ENCODE measurements at places on chromosomes 2 and 18. TPM values are rescaled to one million over a fixed set of nuclear protein-coding genes. Genes with fewer than 3 reads are reported as not detected.

- no peak for DNase-seq
Measured at GRCh38 chr2:14635391-14635871, 2.9 kb downstream of the LRATD1 start.

DNA sequence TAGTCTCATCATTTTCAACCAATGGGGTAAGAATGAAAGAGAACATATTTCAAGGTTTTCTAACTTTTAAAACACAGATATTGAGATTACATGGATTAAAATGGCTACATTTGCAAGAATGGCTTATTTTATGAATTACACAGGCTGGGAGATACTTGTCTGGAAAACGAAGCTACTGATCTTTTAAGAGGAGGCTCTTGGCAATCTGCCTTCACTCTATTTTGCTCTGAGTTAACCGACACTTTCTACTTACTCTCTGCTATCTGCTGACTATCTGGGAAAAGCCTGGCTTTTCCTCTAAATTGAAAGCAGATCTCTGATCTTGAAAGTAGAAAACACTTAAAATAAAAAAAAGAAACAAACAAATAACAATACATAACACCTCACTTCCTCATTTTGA is 325.4 kb upstream of the LINC00305 start:
- no peak for DNase-seq

GRCh38 chr2:37581433-37581832 is 90.0 kb downstream of the CDC42EP3 start:
- DNase-seq: no peak

- DNase-seq: peak; percentile 94
Measured at GRCh38 chr18:79912409-79912991, 39.0 kb downstream of the SLC66A2 start.

FLACC1 gene
- total RNA-seq: 0.74 TPM

AKAIN1 gene
- total RNA-seq: not detected

CD302 gene
- 56.5 TPM for total RNA-seq

SERPINB10 gene
- 0.98 TPM for total RNA-seq

GRCh38 chr2:96859099-96859649 is 1.4 kb upstream of the ANKRD39 start:
- DNase-seq: no peak

DNA sequence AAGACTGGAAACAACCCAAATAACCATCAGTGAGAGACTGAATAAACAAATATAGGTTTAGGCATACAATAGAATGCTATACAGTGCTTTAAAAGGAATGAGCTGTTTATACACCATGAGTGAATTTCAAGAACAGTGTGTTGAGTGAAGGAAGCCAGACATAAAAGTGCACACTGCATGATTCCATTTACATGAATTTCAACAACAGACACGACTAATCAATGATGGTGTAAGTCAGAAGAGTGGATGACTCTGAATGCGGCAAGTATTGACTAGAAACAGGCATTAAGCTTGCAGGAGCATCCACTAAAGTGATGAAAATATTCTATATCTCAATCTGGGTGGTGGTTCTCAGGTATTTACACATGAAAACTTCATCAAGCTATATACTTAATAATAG is 142.7 kb upstream of the SLC39A10 start:
- DNase-seq: no peak

DNA sequence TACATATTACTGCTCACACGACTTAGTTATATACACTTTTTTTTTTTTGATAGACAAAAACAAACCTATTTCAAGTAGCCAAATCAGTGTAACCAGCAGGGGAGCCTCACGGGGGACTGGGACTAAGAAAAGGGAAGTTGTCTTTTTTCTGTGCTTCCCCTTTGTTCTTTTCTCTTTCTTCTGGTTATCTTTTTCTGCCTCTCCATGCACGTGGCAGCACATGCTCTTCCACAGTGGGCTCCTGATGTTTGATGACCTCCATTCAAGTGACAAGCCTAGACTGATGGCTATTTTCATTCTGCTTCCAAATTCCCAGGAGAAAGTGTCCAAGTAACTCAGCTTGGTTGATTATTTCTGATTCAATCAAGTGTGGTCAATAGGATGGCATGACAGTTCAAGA is 98.2 kb upstream of the STK39 start:
- no peak for DNase-seq

KCNG2 gene
- total RNA-seq: not detected
